Cardiac fibroblast (primary cell): ENCODE measurements at places on chromosomes 12 and 14.
A peak's percentile ranks its signal among the peaks of the same experiment; 100 is the strongest.

GRCh38 chr12:2963760-2964292, 4.6 kb downstream of the TEAD4 start:
- DNase-seq, result peak; percentile 53

DNA sequence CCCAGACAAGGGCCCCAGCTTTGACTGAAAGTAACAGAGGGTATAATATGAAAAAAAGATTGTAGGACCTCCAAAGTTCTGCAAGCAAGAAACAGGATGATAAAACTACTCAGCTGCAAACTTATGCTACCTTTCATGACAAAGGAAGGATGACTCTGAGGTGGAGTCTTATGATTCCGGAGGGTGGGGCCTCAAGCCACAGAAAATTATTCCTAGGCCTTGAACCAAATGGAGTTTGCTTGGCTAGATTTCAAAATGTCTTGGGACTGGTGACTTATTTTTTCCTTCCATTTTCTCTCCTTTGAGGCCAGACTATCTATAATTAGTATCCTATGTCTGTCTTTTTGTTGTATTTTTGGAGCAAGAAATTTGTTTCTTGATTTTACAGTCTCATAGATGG, 336.4 kb downstream of the LRIG3 start:
- peak; percentile 31 for DNase-seq

GRCh38 chr12:112347581-112347982, 34.6 kb downstream of the HECTD4 start:
- peak; percentile 81 for DNase-seq

DNA sequence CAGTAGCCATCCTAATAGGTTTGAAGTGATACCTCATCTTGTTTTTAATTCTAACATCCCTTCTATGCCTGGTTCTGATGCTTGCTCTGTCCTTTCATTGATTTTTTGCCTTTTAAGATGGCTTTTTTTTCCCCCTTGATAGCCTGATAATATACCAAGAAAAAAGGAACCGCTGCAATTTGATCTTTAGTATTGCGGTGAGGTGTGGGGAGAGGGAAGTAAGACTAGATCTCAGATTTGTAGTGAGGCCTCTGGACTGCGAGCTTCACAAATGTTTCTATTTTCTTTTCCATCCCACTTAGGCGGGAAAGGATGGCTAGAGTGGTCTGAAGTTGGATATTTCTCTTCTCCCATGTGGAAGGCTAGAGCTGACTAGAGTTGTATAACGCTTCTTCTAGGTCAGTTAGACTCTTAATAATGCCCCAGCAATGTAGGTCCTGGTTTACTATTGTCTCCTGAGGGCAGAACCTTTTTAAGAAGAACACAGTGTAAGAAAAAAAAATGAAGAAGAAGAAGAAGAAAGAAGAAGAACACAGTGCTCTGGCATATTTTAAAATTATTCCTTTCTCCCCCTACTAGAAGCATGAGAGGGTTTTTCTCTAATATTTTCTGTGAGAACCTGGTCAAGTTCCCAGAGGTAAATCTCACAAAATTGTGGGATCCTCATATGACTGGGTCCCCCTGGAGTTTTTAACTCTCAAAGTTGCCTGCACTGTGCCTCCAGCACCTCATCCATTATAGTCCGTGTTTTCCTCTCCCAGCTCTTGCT, 11.9 kb upstream of the KLRB1 start:
- no peak for DNase-seq

DNA sequence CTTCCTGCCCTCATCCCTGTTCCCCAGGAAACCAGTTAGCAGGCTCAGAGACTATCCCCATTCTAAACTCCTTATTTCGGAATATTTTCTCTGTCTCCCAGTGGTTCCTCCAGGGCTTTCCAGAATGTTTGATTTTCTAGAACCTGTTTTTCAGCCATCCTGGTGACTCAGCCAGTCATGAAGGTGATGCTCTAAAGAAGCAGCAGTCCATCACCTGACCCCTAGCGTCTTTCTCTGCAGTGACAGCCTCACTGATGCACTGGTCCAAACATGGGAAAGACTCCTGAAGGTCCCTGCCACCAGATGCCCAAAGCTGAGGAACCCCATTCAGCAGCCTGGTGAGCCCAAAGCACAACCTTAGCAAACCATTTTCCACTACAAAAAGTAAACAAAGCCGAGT, 212.6 kb downstream of the PHETA1 start:
- DNase-seq, result no peak

- no peak for DNase-seq
Measured at GRCh38 chr14:99035268-99035667, 236.7 kb downstream of the BCL11B start.

GRCh38 chr12:89551747-89552146, 25.9 kb upstream of the POC1B start:
- no peak for DNase-seq

GRCh38 chr12:98470469-98471082, 44.8 kb upstream of the TMPO start:
- DNase-seq, result no peak

DNA sequence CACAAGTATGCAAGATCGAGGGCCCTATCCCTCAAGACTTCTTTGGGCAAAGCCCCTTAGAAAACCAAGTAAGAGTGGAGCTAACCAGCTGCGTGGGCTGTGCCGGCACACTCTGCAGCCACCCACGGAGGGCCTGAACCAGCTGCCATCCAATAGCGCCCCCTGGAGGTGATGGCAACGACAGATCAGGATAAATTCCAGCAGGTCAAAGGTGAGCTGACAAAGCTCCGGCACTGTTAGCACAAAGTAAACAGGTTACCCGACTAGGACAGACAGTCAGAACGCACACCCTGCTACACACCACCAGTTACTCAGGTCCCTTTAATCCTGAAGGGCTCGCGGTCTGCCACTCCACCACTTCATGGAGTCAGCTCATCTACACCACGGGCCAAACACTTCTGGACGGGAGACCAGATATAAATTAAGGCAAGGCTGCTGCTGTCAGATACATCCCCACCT, 4.9 kb downstream of the ZBTB39 start:
- peak; percentile 71 for DNase-seq

DNA sequence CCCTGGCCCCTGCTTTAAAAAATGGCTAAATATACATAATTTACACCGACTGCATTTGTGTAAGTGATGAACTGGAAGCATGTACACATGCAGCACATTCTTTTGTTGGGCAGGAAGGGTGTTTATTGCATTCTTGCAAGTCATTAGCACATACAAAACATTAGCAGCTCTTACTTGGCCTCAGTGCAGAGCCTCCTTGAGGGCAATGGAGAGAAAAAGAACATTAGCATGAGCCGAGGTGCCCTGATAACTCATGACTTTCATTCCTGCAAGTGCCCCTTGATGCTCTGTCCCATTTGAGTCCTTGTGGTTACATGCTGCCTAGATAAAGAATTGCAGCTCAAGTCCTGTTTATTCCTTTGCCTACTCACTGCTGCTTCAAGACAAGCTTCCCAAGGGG, 61.9 kb downstream of the PAX9 start:
- no peak for DNase-seq

DNA sequence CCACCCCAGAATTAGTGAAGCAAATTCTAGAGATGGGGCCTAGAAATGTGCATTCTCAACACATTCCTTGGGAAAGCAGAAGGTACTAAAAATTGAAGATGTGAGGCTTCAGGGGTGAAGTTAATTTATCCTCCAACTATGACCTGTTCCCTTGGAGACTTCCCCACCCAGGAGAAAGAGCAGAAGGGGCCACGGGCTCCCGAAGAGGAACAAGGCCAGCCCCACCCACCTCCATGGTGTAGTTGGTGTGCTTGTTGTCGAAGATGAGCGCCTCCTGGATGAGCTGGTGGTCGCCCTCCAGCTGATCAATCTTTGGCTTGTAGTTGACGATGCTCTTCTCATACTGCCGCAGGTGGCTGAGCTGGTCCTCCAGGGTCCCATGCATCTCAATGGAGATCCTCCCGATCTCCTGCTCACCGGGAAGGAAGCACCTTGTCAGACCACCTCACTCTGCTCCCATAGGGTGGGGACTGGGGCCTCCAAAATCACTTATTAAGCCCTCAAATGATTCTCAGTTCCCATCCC, 87.8 kb upstream of the ZFP36L1 start:
- DNase-seq, result no peak

DNA sequence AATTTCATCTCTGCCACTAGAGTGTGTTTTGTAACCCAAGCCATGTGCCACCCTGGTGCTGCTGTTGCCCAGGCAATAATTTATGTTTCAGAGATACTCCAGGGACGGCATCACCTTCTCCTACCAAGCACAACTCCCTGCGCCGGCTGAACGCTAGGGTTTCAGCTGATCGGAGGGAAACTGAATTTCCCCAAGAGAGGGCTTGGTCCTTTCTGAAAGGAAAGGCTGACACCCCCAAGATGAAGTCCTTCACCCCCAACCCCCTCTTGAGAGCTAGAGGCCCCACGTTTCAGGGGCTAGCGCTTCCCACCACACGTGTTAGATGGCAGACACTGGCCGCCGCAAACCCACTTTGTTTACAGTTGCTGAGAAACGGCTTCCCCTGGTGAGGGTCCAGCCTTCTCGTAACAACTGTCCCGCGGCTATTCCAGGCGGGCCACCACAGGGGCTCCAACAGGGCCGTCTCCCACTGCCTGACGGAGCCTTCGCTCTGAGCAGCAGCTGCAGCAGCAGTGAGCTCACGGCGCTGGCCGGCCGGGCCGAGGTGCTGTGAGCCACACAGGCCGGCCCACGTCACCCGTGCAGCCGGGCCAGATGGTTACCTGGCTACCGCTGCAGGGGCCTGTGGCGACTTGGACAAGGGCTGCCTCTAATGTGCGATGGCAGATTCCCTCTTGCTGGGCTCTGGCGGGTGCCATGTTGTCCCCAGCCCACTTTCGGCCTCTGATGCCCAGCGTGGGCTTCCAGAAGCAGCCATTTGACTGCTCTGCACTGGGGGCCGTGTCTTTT, 66.4 kb downstream of the TESC start:
- DNase-seq, result no peak

- no peak for DNase-seq
Measured at GRCh38 chr14:44940211-44940610, 21.5 kb downstream of the KLHL28 start.

DNA sequence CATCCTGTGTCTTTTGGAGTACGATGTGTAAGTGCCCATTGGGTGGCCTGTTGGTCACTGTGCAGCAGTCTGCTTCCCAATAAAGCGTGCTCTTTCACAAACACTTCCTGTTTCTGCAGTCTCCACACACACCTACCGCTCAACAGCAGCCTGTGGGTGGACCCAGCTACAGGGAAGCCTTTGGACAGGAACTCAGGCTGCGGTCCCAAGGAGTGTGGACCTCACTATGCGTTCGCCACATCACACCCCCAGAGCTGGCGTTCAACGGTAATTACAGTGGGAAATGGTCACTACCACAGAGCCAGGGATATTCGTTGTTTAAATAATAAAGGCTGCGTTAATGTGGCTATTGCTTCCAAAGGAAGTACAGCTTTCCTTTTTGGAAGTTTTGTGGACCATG, 16.2 kb downstream of the PSMC1 start:
- DNase-seq, result no peak

DNA sequence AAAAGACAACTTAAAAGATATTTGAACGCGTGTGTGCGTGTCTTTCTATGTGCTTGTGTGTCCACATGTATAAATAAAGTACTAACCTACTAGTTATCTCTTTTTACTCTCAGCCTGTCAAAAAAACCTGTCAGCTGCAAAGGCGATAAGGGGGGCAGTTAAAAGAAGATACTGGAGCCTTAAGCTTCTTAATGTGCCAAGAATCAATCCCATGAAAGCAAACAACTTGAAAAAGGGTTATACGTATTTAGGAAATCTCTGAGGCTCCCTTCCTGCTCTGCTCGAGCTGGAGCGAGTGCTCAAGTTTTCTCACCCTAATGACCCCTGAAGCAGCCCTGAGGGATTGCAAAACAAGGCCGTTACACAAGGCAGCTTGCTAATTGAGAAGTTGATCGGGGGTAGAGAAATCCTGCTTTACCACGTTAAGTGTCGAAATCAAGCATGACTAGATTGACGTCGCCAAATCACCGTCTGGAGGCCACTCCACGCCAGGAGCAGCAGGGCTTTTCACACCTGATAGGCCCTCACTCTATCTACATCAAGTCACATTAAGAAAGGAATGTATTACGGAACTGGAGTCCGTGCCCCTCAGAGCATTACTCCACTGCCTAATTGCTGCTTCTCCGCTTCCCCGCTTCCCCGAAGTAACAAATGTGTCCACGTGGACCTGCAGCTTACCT, 32.4 kb downstream of the LMO3 start:
- DNase-seq, result peak; percentile 95

- peak; percentile 67 for DNase-seq
Measured at GRCh38 chr12:47776471-47777143, 3.6 kb downstream of the SLC48A1 start.
